ENCODE measurements at places on chromosomes 2 and 18.

GRCh38 chr2:232598293-232598692, 35.1 kb upstream of the EFHD1 start:
- no peak for DNase-seq

DNA sequence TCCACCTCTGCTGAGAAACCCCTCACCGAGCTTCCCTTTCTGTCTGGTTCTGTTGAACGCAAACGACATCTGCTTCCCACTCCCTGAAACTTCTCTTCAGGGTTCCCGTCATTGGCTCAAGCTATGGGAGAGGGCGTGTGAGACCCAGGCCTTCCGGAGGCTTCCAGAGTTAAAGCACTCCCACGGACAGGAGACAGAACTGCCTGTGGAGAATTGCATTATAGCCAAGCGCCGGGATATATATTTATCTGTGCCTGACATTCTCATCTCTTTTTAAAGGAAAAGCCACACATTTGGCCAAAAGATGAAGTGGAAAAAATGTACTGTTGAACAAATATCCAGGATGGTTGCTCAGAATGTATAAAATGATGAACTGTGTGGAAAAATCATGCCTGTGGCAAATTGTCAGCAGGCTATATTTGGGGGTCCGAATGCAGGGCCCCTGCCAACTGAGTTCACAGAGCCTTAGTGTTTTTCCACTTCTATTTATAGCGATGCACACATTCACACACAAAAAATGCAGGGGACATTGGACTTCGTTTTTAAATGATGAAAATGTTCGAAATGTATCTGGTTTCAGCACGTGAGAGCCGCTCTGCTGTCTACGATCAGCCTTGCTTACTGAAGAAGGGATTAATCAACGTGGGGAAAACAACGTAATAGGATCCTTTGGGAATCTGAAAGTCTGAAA, 59.5 kb downstream of the E2F6 start:
- no peak for DNase-seq

DNA sequence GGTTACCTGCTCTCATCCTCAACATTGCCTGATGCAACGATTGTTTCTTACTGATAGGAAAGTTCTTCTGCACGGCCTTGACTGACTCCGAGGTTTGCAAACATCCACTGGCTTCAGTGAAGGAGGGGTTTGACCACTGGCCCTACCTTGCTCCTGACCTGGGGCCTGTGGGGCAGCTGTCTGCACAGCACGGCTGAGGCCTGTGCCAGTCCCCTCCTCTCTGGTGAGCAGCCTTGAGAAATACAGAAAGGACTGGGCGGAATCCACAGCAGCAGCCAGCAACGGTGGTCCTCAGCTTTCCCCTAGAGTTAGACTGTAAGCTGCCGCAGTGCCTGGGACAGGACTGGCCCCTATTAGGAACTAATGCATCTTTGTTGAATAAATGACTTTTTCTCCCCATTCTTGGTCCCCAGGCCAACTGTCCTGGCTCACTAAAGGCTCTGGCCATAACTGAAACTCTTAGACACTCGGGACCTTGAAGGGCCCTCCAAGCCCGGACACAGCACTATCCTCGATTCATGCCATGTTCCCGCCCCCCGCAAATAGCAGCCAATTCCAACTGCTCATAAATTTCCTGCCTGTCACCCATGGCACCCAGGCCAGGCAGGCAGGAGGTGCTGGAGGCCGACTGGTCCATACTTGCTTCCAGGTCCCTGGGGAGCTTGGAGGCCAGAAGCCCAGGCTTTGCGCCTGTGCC, 26.7 kb downstream of the ATOH8 start:
- DNase-seq = no peak

DNA sequence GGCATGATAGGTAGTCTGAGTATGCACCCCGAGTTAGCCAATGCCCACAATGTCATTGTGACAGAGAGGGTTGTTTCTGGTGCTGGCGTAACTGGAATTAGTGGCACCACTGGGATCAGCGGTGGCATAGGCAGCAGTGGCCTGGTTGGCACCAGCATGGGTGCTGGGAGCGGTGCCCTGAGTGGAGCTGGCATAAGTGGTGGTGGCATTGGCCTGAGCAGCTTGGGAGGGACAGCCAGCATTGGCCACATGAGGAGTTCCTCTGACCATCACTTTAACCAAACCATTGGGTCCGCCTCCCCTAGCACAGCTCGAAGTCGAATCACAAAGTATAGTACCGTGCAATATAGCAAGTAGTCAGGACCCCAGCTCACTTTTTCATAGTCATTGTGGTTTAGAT, 21.6 kb upstream of the DSG4 start:
- DNase-seq = no peak

- DNase-seq = no peak
These were observed 158.1 kb downstream of the RBM43 start for GRCh38 chr2:151103551-151103950.

Data from hematopoietic multipotent progenitor cell (in vitro differentiated cells).